ENCODE measurements at places on chromosomes 13 and 19.

- no peak for ATAC-seq
These were observed 1.4 kb upstream of the PAN3 start for GRCh38 chr13:28136916-28137315.

GRCh38 chr19:40804783-40805242 is 5.8 kb downstream of the EGLN2 start:
- no peak for ATAC-seq

DNA sequence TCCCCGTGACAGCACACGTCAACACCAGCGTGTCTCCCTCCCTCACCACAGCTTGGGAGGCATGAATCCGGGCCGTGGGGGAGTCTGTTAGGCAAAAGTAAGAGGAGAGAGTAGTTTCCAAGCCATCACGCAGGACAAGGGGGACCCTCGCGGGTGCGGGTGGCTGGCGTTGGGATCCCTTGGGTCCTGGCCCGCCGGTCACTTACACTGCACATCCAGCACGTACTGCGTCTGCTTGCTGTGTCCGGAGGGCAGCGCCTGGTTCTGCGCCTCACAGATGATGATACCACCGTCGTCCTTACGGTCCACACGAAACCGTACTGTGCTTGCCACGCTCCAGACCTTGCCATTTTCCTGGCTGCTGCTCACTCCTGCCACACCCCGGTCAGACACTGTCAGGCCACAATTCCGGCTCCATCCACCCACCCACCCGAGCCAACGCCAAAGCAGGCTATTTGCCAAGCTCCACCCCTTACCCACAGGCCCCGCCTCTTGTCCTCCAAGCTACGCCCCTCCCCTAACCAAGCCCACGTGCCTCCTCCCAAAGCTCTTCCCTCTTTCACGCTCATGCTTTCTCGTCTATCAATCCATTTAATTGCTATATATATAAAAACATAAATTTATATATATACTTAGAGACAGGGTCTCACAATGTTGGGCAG is 6.6 kb upstream of the ZNF428 start:
- no peak for ATAC-seq

- no peak for ATAC-seq
These were observed 18.8 kb upstream of the MED4 start for GRCh38 chr13:48113756-48114130.

DNA sequence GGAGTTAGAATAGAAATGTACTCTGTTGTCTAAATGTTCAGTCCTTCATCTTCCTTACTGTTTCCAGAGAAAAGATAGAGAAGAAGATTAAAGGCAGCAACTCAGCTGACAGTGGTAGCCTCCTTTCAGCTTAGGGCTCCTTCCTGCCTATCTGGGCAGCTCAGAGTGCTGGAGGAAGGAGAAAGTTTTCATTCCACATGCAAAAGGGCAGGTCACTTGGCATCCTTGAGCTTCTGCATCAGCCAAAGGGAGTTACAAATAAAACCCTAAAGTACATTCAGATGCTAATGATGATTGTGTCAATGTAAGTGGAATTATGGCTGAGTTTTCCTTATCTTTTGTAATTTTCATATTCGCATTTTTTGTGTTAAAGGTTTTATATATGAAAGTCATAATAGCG is 58.9 kb downstream of the ESD start:
- no peak for ATAC-seq

All from motor neuron (in vitro differentiated cells).